Activated CD8-positive, alpha-beta memory T cell treated with anti-CD3 and anti-CD28 coated beads for 1 hour (primary cell): ENCODE measurements at places on chromosomes 1 and 21.

GRCh38 chr1:2563205-2563604 is 7.0 kb downstream of the TNFRSF14 start:
- no peak for DNase-seq

GRCh38 chr1:54153535-54154439 is 987 bp upstream of the CDCP2 start:
- no peak for DNase-seq

DNA sequence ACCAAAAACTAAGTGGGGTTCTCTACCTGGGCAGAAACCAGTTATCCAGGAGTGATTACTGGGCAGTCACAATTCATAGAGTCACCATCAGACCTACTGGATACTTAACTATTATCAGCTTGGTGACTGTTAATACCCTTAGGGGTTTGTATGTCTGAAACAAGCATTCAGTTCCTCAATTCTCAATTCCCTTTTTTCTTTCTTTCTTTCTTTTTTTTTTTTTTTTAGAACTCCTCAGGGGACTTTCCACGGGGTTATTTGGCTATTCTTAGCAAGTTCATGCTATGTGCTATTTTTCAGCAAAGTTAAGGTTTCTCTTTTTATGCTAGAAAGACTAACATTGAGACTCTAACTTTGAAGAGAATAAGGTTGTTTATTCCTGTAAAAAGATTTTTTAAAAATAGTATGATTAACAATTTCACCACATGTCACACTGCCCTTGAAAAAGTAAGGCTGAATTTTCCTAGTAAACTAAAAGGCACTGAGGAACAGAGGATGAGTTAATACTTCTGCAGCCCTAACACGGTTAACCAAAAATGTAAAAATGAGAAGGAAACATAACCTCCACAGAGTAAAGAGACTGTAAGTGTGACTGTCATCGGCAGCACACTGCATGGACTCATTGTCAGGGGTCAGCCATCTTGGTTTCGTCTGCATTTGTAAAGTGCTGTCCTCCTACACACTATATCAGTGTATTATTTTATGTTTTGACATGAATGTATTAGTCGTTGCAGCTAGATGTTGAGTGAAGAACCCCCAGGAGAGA is 310.2 kb downstream of the NTNG1 start:
- DNase-seq: no peak

DNA sequence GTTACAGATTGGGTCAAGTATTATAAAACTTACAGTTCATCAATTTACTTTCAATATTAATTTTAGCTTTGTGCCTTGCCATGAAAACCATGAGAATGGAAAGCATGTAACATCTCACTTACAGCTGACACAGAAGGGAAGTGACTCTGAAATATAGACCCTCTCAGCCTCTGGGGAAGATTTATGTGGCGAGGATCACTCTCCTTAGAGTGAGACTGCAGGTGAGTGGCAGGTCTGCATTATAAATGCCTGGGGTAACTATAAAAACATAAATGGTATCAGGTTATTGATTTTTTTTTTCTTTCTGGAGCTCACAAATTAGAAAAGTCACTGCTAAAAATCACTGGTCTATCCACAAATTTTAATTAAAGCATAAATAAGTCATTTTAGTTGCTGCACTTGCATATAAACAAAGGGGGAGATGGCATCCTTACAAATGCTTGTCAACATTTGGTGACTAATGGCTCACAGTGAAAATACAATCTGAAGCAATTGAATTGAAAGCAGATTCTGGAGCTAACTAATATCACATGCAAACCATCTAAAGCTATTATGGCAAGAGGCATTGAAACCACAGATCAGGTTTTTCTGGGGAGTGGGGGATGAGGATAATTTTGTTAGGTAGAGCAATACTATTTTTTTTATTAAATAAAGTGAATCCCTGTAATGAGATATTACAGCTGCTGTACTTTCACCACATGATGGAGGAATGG is 200.9 kb downstream of the TM2D1 start:
- no peak for DNase-seq

DNA sequence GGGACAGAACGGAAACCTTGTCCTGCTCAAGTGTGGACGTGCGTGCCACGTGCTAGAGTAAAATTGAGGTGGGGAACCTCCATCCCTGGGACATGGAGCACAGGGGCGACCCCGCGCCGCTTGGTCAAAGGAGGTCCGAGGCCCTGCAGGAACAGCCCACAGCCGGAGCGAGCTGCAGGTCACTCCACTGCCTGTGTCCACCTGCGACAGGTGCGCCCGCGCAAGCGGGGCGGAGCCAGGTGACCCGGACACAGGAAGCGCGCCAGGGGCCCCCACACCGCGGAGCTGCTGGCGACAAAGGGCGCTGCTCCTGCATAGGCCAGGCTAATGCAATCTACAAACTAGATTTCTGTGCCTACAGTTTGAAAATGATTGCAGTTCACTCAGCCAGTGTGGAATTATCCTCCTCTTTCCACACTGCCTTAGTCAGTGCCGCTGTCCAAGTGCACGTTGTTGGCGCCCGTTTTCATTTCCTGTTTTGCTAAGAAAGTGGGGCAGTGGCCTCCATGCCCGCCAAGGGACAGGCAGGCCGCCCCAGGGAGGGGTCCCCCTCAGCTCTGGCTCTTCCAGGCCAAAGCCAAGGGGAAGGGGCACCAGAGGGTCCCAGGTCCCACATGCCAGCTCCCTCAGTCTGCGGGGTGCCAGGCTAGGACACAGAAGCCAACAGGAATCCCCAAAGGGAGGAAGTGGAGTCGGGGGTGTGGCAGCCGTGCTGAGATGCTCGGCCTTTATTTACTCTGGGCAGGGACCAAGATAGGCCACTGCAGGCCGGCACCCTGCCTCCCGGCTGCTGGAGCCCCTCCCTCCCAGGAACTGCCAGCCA is 4.3 kb upstream of the NADK start:
- no peak for DNase-seq

DNA sequence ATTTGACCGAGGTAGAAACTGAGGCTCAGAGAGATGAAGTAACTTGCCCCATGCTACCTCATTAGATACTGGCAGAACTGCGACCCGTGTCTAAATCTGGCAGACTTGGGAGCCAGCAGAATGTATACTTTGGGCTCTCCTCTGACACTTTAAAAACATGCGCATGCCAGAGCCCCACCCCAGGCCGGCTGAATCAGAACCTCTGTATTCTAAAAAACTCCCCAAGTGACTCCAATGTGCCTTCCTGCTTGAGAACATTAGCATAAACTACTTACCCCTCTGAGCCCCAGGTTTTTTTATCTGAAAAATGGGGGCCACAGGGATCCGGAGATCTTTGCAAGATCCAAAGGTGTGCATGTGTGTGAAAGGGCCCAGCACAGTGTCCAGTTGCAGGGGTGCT is 344.7 kb upstream of the USP24 start:
- no peak for DNase-seq

DNA sequence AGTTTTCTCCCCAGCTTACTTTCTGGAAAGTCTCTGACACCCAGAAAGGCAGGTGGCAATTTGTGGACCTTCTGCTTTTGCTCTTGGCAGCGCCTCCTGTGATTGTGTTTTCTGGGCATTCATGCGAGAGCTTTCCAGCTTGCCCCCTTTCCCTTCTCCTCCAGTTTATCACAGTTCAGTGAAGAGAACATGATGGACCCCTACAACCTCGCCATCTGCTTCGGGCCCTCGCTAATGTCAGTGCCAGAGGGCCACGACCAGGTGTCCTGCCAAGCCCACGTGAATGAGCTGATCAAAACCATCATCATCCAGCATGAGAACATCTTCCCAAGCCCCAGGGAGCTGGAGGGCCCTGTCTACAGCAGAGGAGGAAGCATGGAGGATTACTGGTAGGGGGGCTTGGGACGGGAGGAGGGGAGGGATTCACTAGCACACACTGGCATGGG is 24.3 kb upstream of the IKBKE start:
- no peak for DNase-seq

DNA sequence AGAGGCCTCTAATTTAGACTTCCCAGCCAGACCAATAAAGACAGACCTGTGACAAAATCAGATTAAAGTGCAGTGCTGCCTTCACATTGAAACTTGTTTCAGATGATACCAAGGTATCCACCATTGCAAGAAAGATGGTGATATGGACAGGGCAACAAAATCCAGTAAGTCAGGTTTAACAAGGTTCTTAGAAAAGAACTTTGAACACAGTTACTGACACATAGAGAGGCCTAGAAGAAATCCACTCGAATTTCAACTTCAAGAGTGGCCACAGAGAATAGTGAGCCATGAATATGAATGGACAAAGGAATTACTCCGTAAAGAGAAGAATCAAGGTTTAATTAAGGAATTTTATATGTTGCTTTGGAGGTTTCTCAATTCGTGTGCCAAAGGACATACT is 230.4 kb downstream of the KCNT2 start:
- no peak for DNase-seq

- no peak for DNase-seq
Measured at GRCh38 chr1:32031578-32032274, 18.1 kb downstream of the KHDRBS1 start.

DNA sequence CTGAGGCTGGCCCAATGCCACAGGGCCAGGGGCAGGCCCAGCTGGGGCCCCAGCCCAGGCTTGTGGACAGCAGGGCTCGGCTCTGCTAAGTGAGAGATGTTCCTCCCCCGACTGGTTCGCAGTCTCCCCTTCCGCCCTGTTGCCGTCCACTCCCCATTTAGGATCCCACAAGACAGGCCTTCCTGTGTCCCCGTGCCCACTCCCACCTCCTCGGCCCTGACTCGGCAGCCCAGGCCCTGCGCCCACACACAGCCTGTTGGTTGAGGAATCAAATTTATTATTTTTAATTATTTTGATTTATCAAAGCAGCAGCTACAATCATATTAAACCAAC is 78.4 kb downstream of the CASZ1 start:
- DNase-seq: no peak

DNA sequence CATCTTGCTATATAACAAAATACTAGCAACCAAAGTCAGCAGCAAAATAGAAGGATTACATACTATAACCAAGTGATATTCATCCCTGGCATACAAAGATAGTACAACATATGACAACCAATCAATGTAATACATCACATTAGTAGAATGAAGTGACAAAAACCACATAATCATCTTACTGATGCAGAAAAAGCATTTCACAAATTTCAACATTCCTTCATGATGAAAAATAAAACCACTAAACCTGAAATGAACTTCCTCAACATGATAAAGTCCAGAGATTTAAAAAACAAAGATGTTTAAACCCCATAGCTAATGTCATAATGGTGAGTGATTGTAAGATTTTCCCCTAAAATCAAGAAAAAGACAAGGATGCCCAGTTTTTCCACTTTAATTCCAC is 18.6 kb downstream of the RO60 start:
- no peak for DNase-seq

GRCh38 chr1:92480813-92481598 is 5.7 kb downstream of the GFI1 start:
- no peak for DNase-seq

DNA sequence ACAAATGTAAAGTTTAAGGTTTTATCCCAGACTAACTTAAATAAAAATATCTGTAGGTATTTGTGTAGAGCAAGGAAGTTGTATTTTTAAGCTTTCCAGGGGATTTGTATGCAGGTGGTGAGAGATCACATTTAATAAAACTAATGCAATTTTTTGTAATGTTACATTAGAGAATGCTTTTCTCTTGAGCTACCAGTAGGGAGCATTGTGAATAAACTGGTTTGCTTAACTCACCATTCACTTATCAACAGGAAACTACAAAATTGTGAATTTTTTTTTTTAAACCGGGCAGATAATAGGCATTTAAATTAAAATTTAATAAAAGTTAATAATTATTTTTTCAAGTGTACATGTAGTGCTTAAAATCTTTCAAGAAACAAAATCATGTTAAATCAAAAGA is 78.6 kb downstream of the IVNS1ABP start:
- no peak for DNase-seq

DNA sequence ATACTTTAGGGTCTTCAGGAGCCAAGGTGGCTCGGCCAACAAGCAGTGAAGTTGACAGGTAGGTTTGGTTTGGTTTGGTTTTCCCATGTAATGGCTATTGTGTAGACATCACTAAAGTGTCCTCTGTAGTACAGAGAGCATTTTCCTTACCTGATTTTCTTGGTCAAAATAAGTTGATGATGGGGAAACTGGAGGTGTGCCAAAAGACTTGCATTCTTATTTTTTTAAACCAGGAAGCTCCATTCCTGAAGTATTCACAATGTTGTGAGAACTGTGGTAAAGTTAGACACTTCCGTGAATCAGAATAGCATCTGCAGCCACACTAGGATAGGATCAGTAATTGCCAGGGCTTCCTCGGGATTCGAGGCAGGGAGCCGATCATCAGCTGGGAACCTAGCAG is 2.9 kb downstream of the ZBTB37 start:
- no peak for DNase-seq

GRCh38 chr1:6351480-6352137 is 42.0 kb downstream of the ACOT7 start:
- no peak for DNase-seq

DNA sequence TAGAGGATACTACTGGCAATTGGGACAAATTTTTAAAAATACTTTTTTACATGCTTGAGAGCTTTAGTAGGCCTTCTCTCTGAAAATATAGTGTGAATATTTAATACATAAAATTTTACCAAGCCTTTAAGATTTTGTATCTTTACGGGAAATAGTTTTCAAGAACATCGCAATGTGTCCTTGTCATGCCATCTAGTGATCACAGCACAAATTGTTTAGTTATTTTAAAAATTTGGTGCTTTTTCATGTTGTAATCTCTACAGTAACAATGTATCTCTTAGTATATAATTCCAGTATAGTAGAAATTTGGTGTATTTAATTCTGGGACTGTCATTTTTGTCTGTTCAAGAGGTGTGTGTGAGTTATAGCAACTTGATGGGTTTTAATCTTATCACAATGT is 6.7 kb downstream of the CDC7 start:
- no peak for DNase-seq

DNA sequence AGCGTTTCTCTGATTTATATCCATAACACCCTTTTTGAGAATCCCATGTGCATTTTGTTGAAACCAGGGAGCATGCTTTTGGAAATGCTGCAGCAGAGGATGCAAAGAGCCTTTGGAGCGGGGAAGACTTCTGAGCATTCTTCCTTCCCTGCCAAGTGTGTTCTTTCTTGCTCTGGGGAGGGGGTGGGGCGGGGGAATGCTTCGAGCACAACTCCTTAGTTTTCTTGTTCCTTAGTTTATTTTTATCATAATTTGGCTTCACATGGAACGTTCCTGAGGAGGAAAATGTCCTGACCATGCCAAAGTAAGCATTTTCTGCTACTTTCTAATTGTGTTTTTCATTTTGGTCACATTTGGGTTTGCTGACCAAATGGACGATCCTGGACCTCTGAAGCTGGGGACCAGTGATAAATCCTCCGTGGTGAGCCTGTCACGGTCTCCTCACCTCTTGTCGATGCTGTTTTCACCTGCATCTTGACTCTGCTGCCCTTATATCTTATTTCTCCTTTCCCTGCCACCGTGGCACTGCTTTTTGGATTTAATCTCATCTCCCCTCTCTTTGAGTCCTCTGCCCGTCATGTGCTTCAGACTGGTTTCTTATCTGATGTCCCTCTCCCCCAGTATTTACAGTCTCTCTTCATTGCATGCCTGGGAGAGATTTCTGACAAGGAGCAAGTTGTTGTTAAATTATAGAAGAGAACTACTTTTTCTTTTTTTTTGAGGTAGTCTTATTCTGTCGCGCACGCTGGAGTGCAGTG is 2.4 kb downstream of the CTPS1 start:
- no peak for DNase-seq

GRCh38 chr1:66503841-66504470 is 30.0 kb upstream of the SGIP1 start:
- DNase-seq: no peak

GRCh38 chr1:39642796-39643195 is 3.4 kb upstream of the HEYL start:
- DNase-seq: no peak
